ENCODE measurements at places on chromosomes 5 and 9. TPM values are rescaled to one million over a fixed set of nuclear protein-coding genes. Genes with fewer than 3 reads are reported as not detected.

GRCh38 chr5:310941-311434 is 10.5 kb upstream of the AHRR start:
- DNase-seq: no peak
- H3K36me3 ChIP-seq: peaks cover 14% of the 10 kb centered on the region
- no peaks in the 10 kb centered on the region for H3K4me1 ChIP-seq
- H3K27me3 ChIP-seq: no peaks in the 10 kb centered on the region
- no peak overlapping the region for H3K27ac ChIP-seq
- no peak overlapping the region for H3K4me3 ChIP-seq

DNA sequence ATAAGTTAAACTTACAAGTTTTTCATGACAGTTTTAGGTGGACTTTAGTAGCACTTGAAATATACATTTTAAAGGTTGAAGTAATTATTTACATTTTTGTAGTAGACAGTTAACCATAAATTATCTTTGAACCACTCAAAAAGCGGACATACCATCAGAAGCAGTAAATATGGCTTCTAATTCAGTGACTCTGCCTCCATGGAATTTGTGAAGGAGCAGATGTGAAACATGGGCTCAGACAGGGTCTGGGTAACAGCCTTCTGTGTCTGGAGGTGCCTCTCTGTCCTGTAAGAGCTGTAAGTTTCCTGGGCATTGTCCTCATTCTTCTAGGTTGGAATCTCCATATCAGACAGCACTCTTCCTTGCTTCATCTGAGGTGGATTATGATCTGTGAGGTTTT is 12.4 kb downstream of the RLN2 start:
- H3K27ac ChIP-seq: no peak overlapping the region
- no peaks in the 10 kb centered on the region for H3K36me3 ChIP-seq
- no peak for DNase-seq
- no peak overlapping the region for H3K4me3 ChIP-seq
- no peaks in the 10 kb centered on the region for H3K4me1 ChIP-seq
- H3K27me3 ChIP-seq: peaks cover 5% of the 10 kb centered on the region

GRCh38 chr5:175257847-175258194 is 186.2 kb downstream of the DRD1 start:
- H3K27ac ChIP-seq: no peak overlapping the region
- DNase-seq: no peak
- H3K4me1 ChIP-seq: no peaks in the 10 kb centered on the region
- H3K4me3 ChIP-seq: no peak overlapping the region
- H3K36me3 ChIP-seq: no peaks in the 10 kb centered on the region
- H3K27me3 ChIP-seq: peaks cover 2% of the 10 kb centered on the region

DNA sequence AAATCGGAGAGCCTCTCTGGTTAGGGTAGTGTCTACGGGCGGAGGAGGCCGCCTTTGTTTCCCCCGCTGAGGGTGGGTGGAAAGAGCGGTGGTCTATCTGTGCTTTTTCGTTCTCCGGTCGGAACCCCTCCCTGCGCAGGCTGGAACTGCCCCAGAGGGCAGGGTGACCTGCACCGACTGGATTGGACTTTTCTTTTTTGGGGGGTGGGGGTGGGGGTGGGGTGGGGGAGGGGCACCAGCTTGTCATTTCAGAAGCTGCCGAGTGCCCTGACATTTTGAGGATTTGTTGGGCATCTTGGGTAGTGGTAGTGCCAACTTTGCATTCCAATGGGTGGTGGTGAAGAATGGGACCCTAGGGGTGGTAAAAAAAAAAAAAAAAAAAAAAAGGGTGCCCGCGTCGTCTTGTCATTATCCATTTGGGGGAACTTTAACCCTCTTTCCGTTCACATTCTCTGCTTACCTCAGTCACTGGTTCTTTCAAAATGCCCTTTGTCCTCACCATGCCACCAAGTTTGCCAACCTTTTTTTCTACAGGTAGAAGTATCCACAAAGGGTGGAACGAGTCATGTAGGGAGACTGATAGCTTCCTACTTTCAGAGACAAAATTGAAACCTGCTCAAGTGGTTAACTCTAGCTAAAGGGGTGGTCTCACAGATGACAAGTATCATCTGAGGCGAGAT is 1.3 kb downstream of the UBE2R2 start:
- peak overlapping the region; percentile 93 for H3K4me3 ChIP-seq
- peaks cover 9% of the 10 kb centered on the region for H3K36me3 ChIP-seq
- H3K27ac ChIP-seq: peak overlapping the region; percentile 76

DNA sequence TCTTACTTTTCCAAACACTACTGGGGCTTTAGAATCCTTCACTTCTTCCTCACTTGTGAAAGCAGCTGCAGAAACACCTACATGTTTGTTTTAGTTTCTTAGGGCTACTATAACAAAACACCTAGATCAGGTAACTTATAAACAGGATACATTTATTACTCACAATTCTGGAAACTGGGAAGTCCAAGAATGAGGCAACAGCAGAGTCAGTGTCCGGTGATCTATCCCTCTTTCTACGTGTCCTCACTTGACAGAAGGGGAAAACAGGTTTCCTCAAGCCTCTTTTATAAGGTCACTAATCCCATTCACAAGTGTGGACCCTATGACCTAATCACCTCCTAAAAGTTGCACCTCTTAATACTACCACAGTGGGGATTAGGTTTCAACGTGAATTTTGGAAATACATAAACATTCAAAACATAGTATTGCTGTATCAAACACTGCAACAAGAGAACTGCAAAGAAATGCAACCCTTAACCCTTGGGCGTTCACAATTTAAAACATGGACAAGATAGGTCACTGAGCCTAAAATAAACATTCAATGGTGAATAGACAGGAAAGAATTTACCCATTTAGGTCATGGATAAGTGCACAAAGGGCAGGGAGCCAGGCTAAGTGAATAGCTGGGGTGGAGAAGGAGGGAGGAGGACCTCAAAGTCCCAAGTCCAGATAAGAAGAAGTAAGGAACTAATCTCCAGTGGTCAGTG is 104.3 kb downstream of the PIK3R1 start:
- H3K27ac ChIP-seq: no peak overlapping the region
- H3K4me3 ChIP-seq: no peak overlapping the region
- H3K36me3 ChIP-seq: no peaks in the 10 kb centered on the region
- H3K27me3 ChIP-seq: peaks cover 19% of the 10 kb centered on the region
- H3K4me1 ChIP-seq: peaks cover 18% of the 10 kb centered on the region

GRCh38 chr5:136332223-136333015 is 32.9 kb downstream of the TRPC7 start:
- no peaks in the 10 kb centered on the region for H3K27me3 ChIP-seq
- no peaks in the 10 kb centered on the region for H3K4me1 ChIP-seq
- DNase-seq: no peak
- no peak overlapping the region for H3K27ac ChIP-seq

GRCh38 chr9:107755246-107755645 is 265.7 kb upstream of the KLF4 start:
- H3K27ac ChIP-seq: no peak overlapping the region
- H3K4me1 ChIP-seq: no peaks in the 10 kb centered on the region
- DNase-seq: no peak
- H3K36me3 ChIP-seq: no peaks in the 10 kb centered on the region
- peaks cover 2% of the 10 kb centered on the region for H3K27me3 ChIP-seq

- no peaks in the 10 kb centered on the region for H3K27me3 ChIP-seq
- H3K4me3 ChIP-seq: peak within 1 kb of the TSS; percentile 95
- H3K36me3 ChIP-seq: peaks cover 20% of the 10 kb centered on the region
- peak; percentile 89 for DNase-seq
These were observed at the start of gene GRPEL2 for GRCh38 chr5:149345147-149345891. TSS of gene GRPEL2 (plus strand) at chr5:149345499. CDS start at chr5:149345540, 41 bp downstream.

The FBP1 gene
- total RNA-seq: 0.39 TPM

The ANKRD20A1 gene
- total RNA-seq: 1.9 TPM

The CRB2 gene
- not detected for total RNA-seq

The FREM1 gene
- total RNA-seq: not detected
